Glutamatergic neuron (in vitro differentiated cells): ENCODE measurements at places on chromosomes 12 and 14. TPM values are rescaled to one million over a fixed set of nuclear protein-coding genes. Genes with fewer than 3 reads are reported as not detected.

Gene VASH1
- total RNA-seq = 149 TPM

DNA sequence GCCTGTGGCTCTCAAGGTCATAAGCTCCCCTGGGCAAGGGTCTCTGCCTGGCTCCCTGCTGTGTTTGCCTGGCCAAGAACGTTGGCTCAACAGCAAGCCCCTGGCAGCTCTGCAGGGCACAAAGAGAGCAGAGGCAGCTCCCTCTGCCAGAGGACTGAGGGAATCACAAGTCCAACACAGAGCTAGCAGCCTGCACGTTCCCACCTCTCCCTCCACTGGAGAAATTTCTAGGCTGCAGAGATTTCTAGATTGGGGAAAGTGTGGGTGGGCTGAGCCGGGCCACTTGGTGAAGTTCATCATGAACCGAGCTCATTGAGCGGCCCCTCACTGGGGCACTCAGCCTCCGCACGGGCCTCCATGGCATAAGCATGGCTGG lies 19.8 kb downstream of the ZFYVE21 start:
- DNase-seq = no peak

- DNase-seq = no peak
Observed at GRCh38 chr12:6307529-6307928, 3.0 kb upstream of the PLEKHG6 start.

DNA sequence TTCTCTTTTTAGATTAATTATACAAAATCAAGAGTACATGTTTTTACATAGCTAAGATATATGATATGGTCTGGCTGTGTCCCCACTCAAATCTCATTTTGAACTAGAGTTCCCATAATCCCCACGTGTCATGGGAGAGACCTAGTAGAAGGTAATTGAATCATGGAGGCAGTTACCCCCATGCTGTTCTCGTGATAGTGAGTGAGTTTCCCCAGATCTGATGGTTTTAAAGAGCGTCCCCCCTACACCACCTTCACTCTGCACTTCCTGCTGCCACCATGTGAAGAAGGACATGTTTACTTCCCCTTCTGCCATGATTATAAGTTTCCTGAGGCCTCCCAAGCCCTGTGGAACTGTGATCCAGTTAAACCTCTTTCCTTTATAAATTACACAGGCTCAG lies 21.4 kb upstream of the DRAM1 start:
- DNase-seq = no peak

DNA sequence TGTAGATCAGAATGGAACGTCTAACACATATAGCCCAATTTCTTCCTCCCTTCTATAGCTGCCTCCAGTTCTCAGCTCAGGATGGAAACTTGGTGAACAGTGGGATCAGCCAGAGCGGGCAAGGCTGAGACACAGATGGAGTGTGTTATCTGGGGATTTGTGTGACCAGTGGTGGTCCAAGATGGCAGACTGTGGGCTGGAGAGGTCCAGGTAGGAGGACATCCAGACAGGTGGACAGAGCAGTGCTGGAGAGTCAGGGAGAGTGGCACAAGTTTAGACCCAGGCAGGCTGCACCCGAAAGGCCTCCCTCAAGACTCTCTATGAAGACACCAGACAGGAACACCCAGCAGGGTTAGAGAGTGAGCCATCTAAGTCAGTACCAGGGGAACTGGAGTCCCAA lies 116.1 kb upstream of the CPSF6 start:
- DNase-seq = no peak

DNA sequence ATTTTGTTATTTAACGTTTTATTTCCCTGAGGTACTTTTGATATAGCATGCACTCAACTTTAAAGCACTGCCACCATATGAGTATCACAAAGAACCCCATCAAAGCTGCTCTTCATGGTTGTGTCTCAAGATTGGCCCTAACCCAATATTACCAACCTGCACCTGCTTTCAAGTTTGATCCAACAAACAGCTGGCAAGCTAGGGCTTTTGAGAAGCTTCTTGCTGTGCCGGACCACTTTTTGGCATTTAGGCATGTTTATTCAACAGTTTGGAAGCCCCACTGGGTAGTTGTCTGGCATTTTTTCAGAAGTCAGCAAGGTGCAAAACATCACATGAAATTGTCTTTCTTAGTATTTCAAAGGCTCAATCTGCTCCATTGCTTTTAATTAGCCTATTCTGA lies 137.2 kb upstream of the PLEKHA5 start:
- no peak for DNase-seq

DNA sequence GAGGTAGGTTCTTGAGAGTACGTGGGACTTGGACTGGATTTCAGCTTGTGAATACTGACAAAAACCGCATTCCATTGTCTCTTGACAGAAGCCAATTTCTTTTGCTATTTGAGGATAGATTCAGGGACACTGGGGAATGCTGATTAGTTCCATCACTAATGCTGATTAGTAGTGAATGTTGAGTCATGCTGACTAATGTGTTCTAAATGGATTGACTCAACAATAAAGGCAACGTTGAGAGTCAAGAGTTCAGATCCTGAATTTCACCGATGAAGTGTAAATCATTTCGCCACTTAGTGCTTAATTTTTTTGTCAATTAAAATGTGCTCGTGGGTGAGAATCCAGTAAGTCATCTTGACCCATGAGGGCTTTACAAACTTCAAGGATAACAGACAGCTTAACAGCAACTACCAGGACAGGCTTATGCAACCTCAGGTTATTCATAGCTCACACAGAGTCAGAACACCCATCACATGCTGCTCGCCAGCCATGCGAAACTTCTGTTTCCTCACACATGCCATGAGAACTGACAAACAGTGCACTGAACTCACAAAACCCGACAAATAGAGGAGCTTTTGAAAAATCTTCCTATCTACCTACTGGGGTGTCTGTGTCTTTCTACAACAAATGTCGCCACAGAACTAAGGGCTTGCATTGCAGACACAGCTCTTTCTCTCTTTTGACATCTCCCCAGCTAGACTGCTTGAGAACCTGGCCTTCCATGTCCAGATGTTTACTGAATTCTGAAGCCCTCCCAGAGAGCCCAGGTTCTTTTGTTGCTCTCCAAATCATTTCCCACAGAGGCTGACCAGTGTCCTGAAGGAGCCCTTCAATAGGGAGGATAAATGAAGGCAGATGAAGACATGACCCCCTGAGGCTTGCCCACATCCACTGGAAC lies 316.4 kb downstream of the ZFP36L1 start:
- DNase-seq = no peak

DNA sequence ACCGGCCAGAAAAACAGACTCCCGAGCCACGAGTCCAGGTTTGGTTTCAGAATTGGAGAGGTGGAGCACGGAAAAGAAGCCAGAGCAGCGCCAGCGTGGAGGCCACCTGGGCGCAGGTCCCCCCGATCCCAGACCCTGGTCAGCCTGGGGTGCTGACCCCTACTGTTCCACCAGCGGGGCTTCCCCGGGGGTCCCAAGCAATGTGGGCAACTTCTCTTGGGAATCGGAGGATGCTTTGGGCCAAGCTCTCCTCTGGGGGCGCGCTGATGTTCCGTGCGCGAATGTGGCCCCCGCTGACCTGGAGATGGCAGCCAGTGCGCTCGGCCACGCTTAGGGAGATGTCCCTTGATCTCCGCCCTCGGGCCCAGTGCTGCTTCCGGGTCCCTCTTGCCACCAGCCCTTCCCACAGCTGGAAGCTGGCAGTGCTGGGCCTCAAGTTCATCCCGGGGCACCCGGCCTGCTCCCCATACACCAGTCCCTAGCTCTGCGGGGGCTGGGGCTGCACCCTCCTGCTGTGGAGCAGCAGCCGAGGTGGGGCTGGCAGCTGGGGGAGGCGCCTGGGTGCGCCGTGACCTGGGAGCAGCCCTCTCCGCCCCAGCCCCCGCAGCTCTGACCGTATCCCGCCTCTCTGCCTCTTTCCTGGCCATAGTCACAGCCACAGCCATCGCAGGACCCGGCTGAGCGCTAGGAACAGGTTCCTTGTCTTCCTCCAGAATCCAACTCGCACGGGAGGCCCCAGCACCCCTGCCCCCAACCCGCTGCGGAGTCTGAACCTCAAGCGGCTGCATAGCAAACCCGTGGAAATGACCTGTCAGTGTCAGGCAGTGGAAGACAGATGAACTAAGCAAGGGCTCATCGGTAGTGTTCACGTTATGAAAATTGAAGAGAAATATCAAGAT lies 91.2 kb downstream of the RCOR1 start:
- peak; percentile 26 for DNase-seq

Gene PPP4R4
- 1.6 TPM for total RNA-seq

DNA sequence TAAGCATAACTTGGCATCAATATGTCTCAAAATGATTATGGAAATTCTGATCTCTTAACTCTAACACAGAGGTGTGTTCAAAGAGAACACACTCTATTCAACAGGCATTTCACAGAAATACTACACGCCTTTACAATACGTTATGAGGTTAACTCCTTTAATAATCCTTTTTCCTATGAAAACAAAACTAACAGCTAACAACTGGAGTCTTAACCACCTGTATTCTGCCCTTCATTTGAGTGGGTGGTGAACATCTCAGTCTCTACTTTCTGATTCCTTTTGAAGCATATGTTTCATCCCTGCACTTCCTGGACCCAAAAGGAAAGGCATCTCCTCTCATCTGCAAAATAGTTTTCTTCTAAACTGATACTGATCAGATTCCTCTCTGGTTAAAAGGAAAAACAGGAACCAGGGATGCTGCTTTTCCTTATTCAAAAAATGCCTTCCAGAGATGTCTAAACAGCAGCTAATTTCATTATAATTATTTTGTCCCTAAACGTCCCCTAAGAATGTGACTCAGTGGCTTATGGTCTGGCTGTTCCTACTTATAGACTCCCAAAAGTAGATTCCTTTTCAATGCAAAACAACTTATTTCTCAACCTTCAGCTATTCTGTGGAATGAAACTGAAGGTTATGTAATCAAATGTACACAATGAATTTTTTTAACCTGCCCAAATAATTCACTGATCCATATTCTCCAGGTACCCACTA lies 24.1 kb downstream of the ITPR2 start:
- no peak for DNase-seq

GRCh38 chr14:91953170-91953985 lies 5.9 kb upstream of the FBLN5 start:
- DNase-seq = no peak

Gene ABCC9
- total RNA-seq = 17.7 TPM

DNA sequence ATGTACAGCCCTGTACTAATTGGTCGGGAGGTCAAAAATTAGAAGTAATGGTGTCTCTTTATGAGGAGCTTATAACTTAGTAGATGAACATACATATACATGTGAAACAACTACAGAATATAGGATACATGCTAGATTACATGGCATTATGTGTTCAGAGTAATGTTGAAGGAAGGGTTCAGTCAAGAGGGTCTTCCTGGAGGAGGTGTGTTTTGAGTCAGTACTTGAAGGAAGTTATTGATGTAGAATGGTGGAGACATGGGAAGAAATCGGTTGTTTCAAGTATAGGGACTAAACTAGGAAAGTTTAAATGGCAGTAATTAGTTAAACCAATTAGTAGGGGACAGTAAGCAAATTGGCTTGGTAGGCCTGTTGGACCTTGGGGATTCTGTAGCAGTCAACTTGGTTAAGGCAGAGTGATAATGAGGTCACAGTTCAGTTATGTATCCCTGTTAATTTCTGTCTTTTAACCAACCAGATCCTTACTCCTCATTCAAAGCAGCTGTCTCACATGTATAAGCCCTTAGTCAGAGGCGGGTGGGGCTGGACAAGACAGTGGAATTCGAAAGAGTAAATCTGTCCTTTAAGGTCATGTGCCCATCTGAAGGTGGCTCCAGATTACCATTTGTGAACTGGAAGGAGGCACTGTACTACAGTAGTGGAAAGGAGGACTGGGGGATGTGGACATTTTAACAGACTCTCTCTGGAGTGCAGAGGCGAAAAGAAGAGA lies 3.5 kb upstream of the ANKRD52 start:
- no peak for DNase-seq

DNA sequence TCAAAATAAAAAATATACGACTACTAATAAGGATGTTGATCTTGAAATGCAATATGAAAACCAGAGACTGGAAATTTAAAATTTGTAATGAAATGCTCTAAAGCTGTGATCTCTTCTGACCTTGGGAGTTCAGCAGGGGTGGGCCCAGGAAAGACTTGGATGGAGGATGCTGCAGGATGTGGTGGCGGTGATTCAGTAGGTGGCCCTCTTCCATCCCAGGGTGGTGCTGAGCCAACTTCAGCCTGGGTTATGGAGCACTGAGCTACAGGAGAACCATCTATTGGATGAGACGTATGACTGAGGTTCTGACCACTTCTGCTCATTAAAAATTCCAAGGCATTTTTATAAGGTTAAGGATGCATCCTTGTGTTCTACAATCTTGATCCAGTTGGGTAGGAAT lies 6.9 kb upstream of the PDE3A start:
- DNase-seq = no peak

DNA sequence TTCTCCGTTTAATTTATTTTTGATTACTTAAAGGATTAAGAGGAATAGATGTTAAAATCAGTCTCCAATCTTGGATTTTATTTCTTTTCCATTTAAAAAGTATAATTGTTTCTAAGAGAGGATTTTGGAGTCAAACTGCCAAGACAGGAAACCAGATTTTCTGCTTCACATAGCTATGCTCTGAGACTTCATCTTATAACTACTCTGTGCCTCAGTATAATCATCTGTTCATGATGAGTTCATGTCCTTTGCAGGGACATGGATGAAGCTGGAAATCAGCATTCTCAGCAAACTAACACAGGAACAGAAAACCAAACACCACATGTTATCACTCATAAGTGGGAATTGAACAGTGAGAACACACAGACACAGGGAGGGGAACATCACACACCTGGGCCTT lies 9.0 kb upstream of the TAS2R31 start:
- DNase-seq = no peak

DNA sequence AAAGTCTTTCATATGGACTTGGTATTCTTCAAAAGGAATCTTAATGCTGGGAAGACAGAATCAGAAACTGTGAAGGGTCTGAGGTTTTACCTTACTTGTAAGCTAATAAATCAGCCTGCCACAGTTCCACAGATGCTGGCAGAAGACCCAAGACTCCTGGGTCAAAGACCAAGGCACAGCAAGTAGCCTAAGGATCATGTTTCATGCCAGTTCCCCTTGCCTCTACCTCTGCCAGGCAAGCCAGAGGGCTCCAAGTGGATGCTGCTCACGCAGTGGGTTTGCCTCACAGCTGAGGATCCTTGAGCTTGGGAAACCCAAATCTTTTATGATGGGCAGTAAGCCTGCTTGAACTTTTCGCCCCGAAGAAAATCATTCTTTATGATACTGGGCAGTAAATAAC lies 15.2 kb upstream of the RXYLT1 start:
- no peak for DNase-seq

GRCh38 chr12:21819678-21820077 lies 45.2 kb upstream of the KCNJ8 start:
- DNase-seq = no peak

Gene RILPL2
- total RNA-seq = 0.10 TPM

Gene COCH
- total RNA-seq = 29.0 TPM

DNA sequence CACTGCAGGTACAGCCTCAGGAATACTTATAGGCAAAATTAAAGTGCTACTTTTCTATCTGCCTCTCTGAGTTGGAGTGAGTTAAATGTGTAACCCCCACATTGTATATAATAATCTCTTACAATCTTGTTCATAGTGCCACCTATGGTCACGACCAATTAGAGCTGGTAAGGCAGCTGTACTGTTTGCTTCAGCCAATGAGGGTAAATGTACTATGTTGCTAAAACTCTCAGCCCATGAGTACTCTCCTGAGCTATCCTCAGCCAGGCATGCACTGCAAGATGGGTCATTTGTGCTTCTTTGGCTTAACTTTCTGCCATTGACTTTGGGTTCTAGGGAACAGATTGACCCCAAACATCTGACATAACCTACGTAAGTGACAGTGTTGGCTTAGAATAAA lies 15.0 kb upstream of the MDM2 start:
- no peak for DNase-seq

Gene TAS2R46
- total RNA-seq = 3.3 TPM

Gene CRACR2A
- 4.5 TPM for total RNA-seq

GRCh38 chr14:63727231-63727735 lies 582 bp downstream of the SGPP1 start:
- DNase-seq = peak; percentile 58

Gene CELA1
- total RNA-seq = not detected

Gene KRT2
- total RNA-seq = not detected

Gene TPI1
- 663 TPM for total RNA-seq
